ENCODE measurements at places on chromosomes 2 and 18.

- peak; percentile 62 for DNase-seq
Measured at GRCh38 chr2:216017365-216017764, 4.0 kb upstream of the MREG start.

DNA sequence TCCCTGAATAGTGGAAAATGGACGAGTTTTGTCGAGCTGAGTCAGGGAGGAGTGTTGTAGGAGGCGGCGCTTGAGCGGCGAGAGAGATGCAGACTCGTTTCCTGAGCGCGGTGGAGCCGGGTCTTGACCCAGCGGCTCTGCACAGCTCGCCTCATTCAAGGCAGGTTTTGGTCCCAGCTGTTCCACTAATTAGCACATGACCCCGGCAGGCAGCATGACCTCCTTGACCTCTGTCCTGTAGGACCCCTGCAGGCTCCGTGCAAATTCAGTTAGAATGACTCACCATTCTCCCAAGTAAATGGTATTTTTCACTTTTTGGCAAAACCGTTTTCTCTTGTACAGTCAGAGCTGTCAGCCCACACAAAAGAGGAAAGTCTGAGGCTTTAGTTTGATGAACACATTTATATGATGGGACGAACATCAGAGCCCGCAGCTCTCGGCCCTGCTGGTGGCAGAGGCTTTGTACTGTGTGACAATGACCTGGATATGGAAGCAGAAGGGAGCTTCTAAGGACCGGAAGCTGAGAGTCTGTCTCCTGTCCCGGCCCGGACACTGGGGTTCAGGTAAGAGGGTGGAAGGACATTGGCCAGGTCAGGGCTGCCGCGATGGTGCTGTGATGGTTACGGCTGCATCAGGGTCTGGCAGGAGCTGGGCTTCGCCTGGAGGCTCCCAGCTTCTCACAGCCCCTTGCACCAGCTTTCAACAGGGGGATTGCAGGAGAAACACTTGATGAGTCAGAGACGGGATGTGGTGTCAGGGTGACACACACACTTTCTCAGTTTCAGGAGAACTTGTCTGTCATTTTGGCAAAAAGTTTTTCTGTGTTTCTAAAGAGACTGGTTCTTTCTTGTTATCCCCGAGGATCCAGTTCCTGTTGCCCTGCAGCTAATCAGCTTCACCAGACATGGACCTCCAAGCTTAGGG lies 29.9 kb upstream of the ALKAL2 start:
- no peak for DNase-seq

- no peak for DNase-seq
Measured at GRCh38 chr2:68291314-68291713, 28.4 kb downstream of the CNRIP1 start.

DNA sequence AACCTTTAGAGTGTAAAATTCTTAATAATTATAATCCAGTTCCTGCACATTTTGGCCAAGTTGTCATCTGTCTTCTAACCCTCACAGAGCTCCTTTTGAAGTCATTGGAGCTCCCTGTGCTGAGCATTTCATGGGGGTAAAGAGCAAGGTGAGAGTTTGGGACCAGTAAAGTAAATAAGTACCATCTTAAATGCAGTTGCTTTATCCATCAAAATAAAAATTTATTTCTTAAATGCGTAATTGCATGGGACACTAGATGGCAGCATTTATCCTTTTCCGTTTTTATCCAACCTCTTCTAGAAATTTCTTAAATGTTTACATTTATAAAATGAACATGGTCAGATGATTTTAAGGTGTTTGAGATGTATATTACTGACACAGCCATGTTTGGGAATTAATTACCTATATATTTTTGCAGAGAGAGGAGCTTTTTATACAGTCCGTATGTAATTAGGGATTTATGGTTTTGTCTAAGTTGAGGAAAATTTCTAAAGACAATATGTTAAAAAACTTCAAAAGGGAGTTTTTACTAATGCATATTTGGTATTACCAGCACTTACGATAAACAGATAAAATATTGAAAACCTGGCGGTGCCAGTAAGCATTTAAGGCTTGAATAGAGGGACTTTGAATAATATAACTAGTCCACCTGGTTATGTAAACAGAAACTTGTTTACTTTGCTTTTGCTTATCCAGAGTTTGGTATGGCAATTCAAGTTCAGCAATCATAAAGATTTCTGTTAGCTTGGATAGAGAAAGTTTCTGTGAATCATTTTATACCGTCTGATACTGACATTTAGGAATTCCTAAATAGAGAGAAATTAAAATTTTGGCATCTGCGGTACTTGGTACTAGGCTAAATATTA lies 54.5 kb downstream of the ACSL3 start:
- peak; percentile 47 for DNase-seq

DNA sequence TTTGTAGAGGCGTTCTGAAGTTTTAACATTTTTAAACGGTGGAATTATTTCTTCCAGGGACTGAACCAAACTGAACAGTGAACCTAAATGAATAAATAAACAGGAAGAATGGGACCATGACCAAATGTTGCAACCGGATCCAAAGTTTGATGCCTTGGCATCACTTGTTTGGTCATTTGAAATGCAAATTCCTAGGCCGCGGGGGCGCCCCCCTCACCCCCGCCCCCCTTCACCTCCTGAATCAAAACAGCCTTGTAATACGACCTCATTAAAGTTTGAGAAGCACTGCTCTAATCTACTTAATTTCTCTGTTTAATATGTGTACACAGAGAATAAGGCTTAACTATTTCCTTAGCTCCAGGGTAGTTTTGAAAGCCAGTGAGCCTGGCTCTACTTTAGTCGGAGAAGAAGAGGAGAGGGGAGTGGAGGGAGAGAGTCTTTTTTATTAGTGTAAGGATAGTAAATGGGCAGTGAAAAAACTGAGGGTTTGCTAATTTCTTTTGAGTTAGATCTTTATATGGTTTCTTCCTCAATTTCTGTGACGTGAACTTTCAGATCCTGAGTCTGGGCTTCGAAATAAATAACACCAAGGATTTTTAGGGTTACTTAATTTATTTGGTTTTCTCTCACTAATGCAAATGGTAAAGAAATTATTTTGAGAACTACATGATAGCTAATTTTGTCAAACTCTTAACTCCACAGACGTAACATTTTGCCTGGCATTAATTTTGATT lies 5.7 kb downstream of the C2orf80 start:
- no peak for DNase-seq

DNA sequence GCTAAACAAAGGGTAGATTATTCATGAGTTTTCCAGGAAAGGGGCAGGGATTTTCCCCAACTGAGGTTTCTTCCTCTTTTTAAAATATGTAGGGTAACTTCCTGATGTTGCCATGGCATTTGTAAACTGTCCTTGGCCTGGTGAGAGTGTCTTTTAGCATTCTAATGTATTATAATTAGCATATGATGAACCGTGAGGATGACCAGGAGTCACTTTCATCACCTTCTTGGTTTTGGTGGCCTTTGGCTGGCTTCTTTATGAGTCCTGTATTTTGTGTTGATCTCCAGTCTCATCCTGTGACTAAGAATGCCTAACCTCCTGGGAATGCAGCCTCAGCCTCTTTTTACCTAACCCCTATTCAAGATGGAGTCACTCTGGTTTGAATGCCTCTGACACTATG lies 391.0 kb upstream of the LINC00305 start:
- DNase-seq: no peak

GRCh38 chr2:191049728-191050639 lies 36.0 kb upstream of the STAT1 start:
- DNase-seq: peak; percentile 51

DNA sequence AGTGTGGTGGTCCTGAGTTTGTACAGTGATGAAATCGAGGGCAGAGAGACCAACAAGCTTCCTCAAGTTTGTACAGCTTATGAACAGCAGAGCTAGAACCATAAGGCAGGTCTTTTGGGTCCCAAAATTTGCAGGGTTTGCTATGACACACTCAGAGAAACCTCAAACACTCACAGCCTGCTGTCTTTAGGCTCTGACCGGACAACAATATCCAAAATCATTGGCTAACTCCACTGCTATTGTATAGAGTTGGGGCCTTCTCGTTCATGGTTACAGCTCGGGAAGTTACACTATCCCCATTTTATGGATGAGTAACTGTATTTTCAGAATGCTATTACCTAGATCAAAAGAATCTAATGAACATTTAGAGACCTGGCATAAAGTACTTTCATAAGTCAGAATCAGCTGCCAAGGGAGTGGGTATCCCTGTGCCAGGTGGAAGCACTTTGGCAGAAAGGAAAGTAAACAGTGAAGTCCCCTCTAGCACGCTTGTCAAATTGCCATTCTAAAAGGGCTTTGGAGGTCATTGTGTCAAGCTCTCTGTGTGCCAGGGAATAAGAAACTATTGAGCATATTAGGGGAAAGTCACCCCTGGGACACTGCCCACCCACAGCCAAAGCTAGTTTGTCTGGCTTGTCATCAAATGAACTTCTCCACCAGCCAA lies 331.8 kb downstream of the ALK start:
- DNase-seq: no peak

DNA sequence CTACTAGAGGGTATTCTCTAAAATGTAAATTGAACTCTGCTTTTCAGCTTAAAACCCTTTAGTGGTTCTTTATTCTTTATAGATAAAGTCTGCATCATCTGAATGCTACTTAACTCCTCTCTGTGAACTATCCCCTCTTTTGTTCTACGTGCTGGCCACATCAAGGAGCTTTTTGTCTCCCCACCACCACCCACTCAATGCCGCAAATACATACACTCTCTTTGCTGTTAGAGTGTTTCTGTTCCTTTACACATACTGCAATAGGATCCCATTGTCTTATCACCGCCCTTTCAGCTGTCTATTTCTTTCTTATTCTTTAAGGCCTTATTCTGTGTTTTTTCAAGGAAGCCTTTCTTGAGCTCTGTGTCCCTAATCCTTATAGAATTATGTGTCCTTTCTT lies 83.3 kb downstream of the EML4 start:
- no peak for DNase-seq

DNA sequence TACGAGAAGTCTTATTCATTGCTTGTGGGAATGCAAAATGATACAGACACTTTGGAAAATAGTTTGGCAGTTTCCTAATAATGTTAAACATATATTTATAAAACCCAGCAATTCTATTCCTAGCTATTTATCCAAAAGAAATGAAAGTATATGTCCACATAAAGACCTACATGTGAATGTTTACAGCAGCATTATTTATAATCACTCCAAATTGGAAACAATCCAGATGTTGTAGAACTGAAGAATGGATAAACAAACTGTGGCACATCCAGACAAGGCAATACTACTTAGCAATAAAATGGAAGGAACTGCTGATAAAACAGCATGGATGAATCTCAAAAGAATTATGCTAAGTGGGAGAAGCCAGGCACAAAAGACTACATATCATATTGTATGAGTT lies 19.3 kb downstream of the MRPL33 start:
- DNase-seq: no peak

DNA sequence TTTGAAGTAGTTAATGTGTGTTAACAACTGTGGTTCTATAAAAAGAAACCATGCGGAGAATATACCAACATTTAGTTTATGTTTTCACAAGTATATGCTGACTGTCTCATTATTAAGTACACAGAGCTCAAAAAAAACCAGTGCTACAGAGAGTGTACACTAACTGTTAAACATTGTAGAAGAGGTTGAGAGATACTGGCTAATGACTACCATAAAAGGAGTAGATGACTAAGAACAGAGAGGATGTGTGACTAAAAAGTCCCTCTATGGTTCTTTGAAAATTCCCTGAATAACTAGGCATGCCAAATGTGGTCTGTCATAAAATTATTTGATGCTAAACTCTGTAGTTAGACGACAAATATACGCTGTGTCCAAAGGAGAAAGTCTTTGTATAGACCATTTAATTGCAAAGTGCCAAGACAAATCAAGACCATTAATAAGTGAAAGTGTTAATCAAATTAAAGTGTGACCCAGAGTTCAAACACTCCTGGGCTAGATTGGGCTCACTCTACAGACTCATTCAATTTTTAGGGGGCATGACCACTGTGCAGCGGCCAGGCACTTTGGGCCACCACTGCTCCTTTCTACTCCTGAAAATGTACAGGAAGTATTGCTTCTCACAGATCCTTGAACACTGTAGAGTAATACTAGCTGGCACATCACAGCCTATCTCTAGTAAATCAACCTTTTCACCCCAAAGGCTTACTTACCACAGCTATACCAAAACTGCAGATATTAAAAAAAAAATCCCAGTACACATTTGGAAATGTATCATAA lies 45.1 kb upstream of the SERTAD2 start:
- no peak for DNase-seq

DNA sequence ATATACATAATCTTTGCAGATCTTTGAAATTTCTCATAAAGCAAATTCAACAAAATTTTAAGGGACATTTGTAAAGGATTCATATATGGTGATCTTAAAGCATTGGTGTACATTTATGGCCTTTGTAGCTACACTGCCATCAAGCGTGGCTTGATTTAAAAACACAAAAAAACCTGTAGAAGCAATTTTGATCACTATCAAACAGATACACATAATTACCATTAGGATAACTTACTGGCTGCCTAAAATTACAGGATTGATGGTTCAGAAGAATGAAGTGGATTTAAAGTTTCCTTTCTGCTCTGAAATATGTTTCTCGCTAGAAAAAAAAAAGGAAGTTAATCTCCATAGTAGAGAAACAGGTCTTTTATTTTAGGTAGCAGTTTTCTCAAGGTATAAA lies 31.4 kb downstream of the MAPRE2 start:
- no peak for DNase-seq

GRCh38 chr2:128280901-128281321 lies 37.8 kb downstream of the HS6ST1 start:
- DNase-seq: peak; percentile 52

GRCh38 chr2:236997069-236997715 lies 88.5 kb upstream of the COPS8 start:
- no peak for DNase-seq

DNA sequence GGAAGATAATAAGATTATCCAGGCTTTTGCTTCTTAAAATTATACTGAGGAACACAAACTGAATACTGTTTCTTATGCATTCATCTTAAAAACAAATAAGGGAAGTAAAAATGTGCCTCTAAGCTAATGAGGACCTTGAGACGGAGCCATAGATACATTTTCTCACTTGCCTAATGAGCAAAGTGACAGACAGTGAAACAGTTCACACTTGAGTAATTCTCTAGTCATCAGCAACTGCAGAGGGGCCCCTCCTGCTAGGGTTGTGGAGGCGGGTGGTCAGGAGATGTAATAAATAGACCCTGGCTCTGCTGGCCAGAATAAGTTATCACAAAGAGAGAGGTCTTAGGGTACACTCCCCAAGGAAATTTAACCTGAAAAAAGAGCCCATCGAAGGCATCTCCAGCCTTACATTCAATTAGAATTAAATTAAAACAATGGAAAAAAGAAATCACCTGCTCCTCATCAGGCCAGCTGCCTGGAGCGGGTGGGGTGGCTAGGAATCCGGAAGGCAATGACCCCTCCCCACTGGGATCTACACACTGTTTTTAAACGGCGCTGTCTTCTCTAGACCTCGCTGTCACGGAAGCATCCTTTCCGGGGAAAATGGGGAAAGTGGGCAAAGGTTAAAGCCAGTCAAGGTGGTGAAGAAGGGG lies 32.6 kb upstream of the INSIG2 start:
- DNase-seq: no peak

- DNase-seq: no peak
Measured at GRCh38 chr2:88651646-88652045, 24.4 kb upstream of the EIF2AK3 start.

All from hematopoietic multipotent progenitor cell treated with erythropoietin and hydrocortisone succinate and interleukin-3 and kit ligand, for 4 days (in vitro differentiated cells).